ENCODE measurements at places on chromosomes 5 and 9. TPM values are rescaled to one million over a fixed set of nuclear protein-coding genes. Genes with fewer than 3 reads are reported as not detected.

Gene MYOT
- polyA plus RNA-seq: 6.3 TPM

Gene LEAP2
- 0.88 TPM for polyA plus RNA-seq

Gene FAM163B
- polyA plus RNA-seq: not detected

Gene CLINT1
- polyA plus RNA-seq: 31.7 TPM

Gene OR1B1
- not detected for polyA plus RNA-seq

Gene S1PR3
- 50.6 TPM for polyA plus RNA-seq

Gene C7
- 16.0 TPM for polyA plus RNA-seq

Gene TRIM52
- polyA plus RNA-seq: 19.3 TPM

Gene SPATA31C1
- not detected for polyA plus RNA-seq

GRCh38 chr5:56971275-56971674, 19.4 kb upstream of the MIER3 start:
- no peaks in the 10 kb centered on the region for H3K4me1 ChIP-seq
- no peaks in the 10 kb centered on the region for H3K36me3 ChIP-seq
- no peaks in the 10 kb centered on the region for H3K27me3 ChIP-seq
- DNase-seq: no peak
- no peak overlapping the region for H3K27ac ChIP-seq

DNA sequence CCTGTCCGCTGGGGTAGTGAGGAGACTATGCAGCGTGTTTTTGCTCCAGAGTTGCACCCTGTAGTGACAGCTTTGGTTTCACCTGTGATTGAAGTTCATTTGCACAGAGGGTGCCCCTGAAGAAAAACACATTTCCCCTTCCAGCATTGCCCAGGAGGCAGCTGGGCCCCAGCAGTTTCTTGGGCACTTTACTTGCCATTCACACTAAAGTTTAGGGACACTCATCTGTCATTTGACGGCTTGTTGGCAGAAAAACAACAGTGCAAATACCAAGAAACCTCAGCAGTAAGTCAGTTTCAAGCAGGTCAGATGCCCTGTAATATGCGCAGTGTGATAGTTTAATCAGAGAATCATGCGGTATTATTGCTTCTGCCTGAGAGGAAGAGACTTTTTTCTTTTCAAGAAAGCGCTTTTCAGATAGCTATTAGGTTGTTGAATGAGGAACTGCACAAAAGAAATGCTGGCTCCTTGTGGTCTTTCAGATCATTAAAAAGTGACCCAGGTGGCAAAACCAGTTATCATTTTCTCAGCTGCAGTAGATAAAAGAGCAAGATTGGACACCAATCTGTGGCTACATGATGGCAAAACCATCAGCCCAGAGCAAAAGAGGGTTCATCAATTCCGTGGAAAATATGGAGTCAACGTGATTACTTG, 136.2 kb upstream of the PUM3 start:
- no peaks in the 10 kb centered on the region for H3K36me3 ChIP-seq
- peaks cover 2% of the 10 kb centered on the region for H3K27me3 ChIP-seq
- DNase-seq: no peak
- no peak overlapping the region for H3K4me3 ChIP-seq

DNA sequence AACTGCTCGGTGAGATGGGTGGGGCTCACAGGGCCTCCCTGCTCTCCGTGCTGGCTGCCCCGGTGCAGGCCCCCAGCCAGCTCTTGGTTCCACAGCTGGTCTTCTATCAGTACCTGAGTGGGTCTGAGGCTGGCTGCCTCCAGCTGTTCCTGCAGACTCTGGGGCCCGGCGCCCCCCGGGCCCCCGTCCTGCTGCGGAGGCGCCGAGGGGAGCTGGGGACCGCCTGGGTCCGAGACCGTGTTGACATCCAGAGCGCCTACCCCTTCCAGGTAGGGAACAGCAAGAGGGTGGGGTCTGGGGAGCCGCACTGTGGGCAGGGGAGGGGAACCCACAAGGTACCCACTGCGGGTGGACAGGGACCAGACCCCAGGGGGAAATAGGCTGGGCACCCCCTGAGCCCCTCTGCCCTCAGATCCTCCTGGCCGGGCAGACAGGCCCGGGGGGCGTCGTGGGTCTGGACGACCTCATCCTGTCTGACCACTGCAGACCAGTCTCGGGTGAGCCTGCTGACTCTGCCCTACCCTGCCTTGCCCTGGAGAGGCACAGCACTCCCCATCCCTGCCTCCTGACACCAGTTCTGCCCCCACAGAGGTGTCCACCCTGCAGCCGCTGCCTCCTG, 2.8 kb downstream of the MAMDC4 start:
- no peak overlapping the region for H3K4me3 ChIP-seq
- H3K27me3 ChIP-seq: no peaks in the 10 kb centered on the region

- no peak overlapping the region for H3K4me3 ChIP-seq
- no peaks in the 10 kb centered on the region for H3K27me3 ChIP-seq
These were observed 8.2 kb downstream of the UNC5A start for GRCh38 chr5:176818391-176819098.

GRCh38 chr9:131407717-131408195, 13.9 kb downstream of the PRRC2B start:
- H3K4me1 ChIP-seq: peaks cover 6% of the 10 kb centered on the region
- no peaks in the 10 kb centered on the region for H3K36me3 ChIP-seq
- no peak overlapping the region for H3K27ac ChIP-seq
- H3K27me3 ChIP-seq: no peaks in the 10 kb centered on the region
- no peak overlapping the region for H3K4me3 ChIP-seq

GRCh38 chr9:14441976-14442651, 128.2 kb upstream of the NFIB start:
- no peaks in the 10 kb centered on the region for H3K27me3 ChIP-seq
- no peak overlapping the region for H3K27ac ChIP-seq
- H3K4me1 ChIP-seq: no peaks in the 10 kb centered on the region
- DNase-seq: no peak
- no peak overlapping the region for H3K4me3 ChIP-seq

DNA sequence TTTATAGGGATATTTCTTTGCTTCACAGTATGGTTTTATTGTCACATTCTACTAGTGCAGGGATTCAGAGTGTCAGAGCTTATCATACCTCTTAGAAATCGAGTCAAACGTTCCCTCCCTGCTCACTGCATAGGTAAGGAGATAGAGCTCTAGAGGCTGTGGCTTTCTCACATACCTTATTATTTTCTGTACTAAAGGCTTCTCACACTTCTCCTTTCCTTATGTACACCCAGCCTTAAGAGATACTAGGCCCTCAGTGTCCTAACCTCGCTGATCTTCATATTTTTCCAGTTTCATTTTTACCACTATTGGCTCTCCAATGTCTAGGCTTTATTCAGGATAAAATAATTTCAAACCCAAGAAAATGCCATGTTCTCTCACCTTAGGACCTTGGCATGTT, 297.3 kb upstream of the RIOK2 start:
- H3K27me3 ChIP-seq: no peaks in the 10 kb centered on the region
- H3K4me1 ChIP-seq: no peaks in the 10 kb centered on the region
- no peaks in the 10 kb centered on the region for H3K36me3 ChIP-seq
- no peak overlapping the region for H3K4me3 ChIP-seq

- no peak overlapping the region for H3K27ac ChIP-seq
- no peak overlapping the region for H3K4me3 ChIP-seq
- peaks cover 7% of the 10 kb centered on the region for H3K4me1 ChIP-seq
- peaks cover 15% of the 10 kb centered on the region for H3K36me3 ChIP-seq
- H3K27me3 ChIP-seq: no peaks in the 10 kb centered on the region
- DNase-seq: no peak
These were observed 4.6 kb downstream of the CCT5 start for GRCh38 chr5:10254686-10255085.

- H3K36me3 ChIP-seq: no peaks in the 10 kb centered on the region
- no peaks in the 10 kb centered on the region for H3K4me1 ChIP-seq
- H3K27ac ChIP-seq: no peak overlapping the region
- no peak for DNase-seq
These were observed 49.0 kb upstream of the UBAC1 start for GRCh38 chr9:136010176-136010575.

- no peaks in the 10 kb centered on the region for H3K4me1 ChIP-seq
- no peak overlapping the region for H3K4me3 ChIP-seq
- no peak for DNase-seq
These were observed 513.9 kb downstream of the ZNF608 start for GRCh38 chr5:124232515-124232914.

DNA sequence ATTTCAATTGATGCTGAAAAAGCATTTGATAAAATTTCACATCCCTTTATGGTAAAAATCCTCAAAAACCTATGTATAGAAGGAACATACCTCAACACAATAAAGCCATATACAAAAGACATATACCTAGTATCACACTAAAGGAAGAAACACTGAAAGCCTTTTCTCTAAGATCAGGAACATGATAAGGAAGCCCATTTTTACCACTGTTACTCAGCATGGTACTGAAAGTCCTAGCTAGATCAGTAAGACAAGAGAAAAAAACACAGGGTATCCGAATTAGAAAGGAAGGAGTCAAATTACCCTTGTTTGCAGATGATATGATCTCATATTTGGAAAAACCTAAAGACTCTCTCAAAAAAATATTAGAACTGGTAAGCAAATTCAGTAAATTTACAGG, 350.2 kb upstream of the PDE4D start:
- H3K36me3 ChIP-seq: no peaks in the 10 kb centered on the region
- no peaks in the 10 kb centered on the region for H3K27me3 ChIP-seq
- H3K4me3 ChIP-seq: no peak overlapping the region
- no peak for DNase-seq
- no peak overlapping the region for H3K27ac ChIP-seq
- no peaks in the 10 kb centered on the region for H3K4me1 ChIP-seq

GRCh38 chr5:60354311-60354710, 345.7 kb downstream of the DEPDC1B start:
- no peaks in the 10 kb centered on the region for H3K27me3 ChIP-seq
- H3K4me1 ChIP-seq: peaks cover 14% of the 10 kb centered on the region
- H3K4me3 ChIP-seq: no peak overlapping the region
- no peaks in the 10 kb centered on the region for H3K36me3 ChIP-seq
- no peak for DNase-seq

Measured in aorta (tissue), 5 donors.